ENCODE measurements at places on chromosomes 2 and 18.

- H3K27me3 ChIP-seq: peaks cover 10% of the 10 kb centered on the region
- no peak overlapping the region for H3K4me3 ChIP-seq
- no peak overlapping the region for H3K27ac ChIP-seq
- no peak for DNase-seq
Observed at GRCh38 chr2:55490554-55490953, 29.0 kb upstream of the CFAP36 start.

DNA sequence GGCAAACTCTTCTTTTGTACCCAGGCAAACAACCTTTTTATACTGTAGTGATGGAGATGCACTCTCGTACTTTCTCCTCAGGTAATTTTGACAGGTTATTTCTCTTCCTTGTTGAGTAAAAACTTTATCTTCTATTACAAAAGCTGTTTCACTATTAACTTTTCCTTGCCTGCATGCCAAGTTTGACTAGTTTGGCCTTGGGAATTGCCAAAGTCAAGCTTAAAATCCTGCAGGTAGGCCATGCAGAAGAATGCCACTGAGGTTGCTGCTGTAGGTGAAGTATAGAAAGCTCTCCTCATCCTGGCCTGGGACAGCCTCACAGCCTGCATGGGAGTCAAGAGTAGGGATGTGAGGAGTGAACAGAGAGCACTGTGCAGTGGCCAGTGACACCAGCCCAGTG lies 1293.5 kb upstream of the CHAC2 start:
- no peak for DNase-seq
- no peak overlapping the region for H3K27ac ChIP-seq
- no peaks in the 10 kb centered on the region for H3K4me1 ChIP-seq
- no peak overlapping the region for H3K4me3 ChIP-seq
- no peaks in the 10 kb centered on the region for H3K27me3 ChIP-seq

DNA sequence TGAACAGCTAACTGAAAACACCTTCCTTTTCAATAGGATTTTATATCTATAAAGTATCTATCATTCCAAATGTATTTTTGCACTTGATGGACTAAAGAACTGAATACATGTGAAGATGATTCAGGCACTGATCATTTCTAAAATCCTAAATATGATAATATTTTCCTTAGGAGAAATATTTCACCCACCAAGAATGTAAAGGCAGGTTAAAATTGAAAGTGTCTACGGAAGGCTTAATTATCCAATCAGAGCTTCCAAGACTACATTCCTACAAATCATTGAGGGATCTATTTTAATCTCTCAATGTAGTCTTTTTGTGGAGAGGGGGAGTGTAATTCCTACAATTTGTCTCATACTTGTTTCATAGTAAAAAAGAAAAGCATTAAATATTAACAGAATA lies 3.6 kb downstream of the GALNT3 start:
- peaks cover 28% of the 10 kb centered on the region for H3K4me1 ChIP-seq
- peaks cover 10% of the 10 kb centered on the region for H3K36me3 ChIP-seq
- H3K4me3 ChIP-seq: no peak overlapping the region
- no peak for DNase-seq
- peaks cover 26% of the 10 kb centered on the region for H3K27me3 ChIP-seq

GRCh38 chr2:134782792-134783191 lies 55.6 kb upstream of the ACMSD start:
- no peaks in the 10 kb centered on the region for H3K36me3 ChIP-seq
- no peak overlapping the region for H3K27ac ChIP-seq
- DNase-seq: no peak

DNA sequence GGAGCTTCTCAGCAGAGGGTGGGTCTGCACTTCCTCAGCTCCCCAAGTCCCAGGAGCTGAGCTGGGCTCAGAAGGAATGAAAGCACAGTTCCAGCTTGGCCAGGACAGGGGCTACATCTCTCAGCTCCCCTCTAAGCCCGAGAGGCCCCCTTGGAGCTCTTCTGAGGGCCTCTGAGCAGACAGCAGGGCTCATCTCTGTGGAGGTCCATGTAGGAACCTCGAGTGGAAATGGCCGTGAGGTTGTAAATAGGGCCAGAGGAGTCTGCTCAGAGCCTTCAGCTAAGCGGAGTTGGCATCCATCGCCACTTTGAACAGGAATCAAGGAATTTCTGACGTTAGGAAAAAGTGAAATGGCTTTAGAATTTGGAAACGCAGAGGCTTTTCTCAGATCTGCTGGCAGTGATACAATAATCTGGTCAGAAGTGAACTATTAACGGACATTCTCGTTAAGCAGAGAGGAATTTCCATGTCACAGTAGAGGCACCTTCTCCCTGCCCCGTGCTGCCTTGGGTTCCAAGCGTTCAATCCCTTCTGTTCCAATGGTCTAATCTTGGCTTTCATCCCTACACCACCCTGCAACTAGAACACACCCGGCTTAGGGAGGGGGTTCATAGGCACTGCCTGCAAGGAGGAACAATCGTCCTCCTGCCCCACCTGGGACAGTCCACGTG lies 213.9 kb downstream of the NDUFA10 start:
- no peaks in the 10 kb centered on the region for H3K36me3 ChIP-seq
- DNase-seq: no peak
- H3K27me3 ChIP-seq: peaks cover 5% of the 10 kb centered on the region
- H3K27ac ChIP-seq: no peak overlapping the region

- DNase-seq: no peak
- H3K36me3 ChIP-seq: no peaks in the 10 kb centered on the region
- no peak overlapping the region for H3K4me3 ChIP-seq
- H3K27ac ChIP-seq: no peak overlapping the region
- H3K4me1 ChIP-seq: no peaks in the 10 kb centered on the region
Observed at GRCh38 chr2:53535234-53535840, 232.3 kb upstream of the CHAC2 start.

- no peaks in the 10 kb centered on the region for H3K36me3 ChIP-seq
- no peaks in the 10 kb centered on the region for H3K4me1 ChIP-seq
- H3K27ac ChIP-seq: no peak overlapping the region
- no peak for DNase-seq
- H3K27me3 ChIP-seq: peaks cover 4% of the 10 kb centered on the region
Observed at GRCh38 chr2:8006626-8007025, 675.2 kb upstream of the ID2 start.

DNA sequence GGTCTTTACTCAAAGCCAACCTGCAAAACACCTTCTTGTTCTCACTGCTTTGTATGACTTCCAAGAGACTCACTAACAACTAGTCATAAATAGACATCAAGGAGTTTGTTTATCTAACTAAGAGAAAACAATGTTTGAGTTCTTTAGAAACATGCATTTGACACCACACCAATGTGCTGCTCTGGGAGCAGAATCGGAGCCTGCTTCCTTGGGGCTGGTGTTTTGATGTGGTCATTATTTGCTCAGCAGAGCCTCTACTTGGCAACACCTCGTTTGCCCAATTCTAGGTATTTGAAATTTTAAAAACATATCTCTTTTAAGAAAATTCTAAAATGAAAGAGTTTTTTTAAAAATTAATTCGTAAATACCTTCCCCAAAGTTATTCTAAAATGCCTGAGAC lies 167.5 kb downstream of the BCL2 start:
- H3K36me3 ChIP-seq: peaks cover 67% of the 10 kb centered on the region
- peak; percentile 66 for DNase-seq
- peaks cover 76% of the 10 kb centered on the region for H3K4me1 ChIP-seq

DNA sequence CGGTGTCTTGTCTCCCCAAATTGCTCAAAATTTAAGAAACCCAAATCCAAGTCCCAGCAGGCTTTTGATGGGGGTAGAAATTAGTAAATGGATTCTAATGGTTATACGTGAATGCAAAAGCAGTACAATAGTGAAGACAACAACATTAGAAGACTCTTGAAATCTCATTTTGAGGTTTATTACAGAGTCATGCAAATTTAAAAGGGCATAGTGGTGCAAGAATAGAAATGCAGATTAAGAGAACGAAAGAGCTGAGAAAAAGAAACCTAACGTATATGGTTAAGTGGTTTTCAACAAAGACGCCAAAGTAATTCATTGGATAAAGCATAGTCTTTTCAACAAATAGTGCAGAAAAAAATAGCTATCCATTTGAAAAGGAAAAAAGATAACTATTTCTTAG lies 33.2 kb upstream of the CXXC1 start:
- H3K36me3 ChIP-seq: no peaks in the 10 kb centered on the region
- peaks cover 19% of the 10 kb centered on the region for H3K4me1 ChIP-seq
- H3K27me3 ChIP-seq: peaks cover 13% of the 10 kb centered on the region
- H3K4me3 ChIP-seq: no peak overlapping the region

DNA sequence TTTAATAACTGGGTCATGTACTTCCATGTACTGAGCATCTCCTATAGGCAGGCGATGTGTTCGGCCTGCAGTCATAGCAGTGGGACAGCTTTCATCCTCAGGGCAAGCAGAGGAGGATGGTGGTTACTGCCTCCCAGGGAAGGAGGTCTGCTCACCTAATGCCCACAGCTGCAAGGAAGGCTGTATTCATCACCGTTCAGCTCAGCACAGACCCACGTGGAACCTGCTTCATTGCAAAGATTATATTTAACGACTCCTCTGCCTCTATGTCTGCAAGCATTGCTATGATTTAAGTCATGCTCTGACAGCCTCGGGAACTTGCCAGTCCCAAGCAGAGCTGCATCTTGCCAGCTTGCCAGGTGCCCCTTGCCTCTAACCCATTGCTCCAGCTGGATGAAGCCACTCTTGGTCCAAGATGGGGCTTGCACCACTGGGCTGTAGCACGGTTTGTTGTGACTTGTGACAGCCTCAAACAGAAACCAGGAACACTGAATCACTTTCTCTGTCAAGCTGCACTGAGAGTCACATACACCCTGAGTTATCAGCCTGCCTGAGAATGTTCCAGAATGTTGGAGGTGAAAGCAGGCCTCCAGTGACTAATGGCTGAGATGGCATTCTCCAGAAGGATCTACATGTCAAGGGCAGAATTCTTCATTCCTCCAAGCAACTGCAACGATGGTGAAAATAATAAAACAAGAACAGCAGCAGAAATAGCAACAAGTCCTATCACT lies 651.1 kb upstream of the ID2 start:
- no peaks in the 10 kb centered on the region for H3K4me1 ChIP-seq
- H3K4me3 ChIP-seq: no peak overlapping the region
- peaks cover 13% of the 10 kb centered on the region for H3K27me3 ChIP-seq
- DNase-seq: no peak

- no peaks in the 10 kb centered on the region for H3K36me3 ChIP-seq
- no peaks in the 10 kb centered on the region for H3K4me1 ChIP-seq
- no peak for DNase-seq
- H3K4me3 ChIP-seq: no peak overlapping the region
- H3K27ac ChIP-seq: no peak overlapping the region
Observed at GRCh38 chr2:505941-506340, 171.3 kb downstream of the TMEM18 start.

GRCh38 chr2:239832490-239833268 lies 192.5 kb downstream of the NDUFA10 start:
- no peak for DNase-seq
- no peaks in the 10 kb centered on the region for H3K4me1 ChIP-seq
- no peak overlapping the region for H3K27ac ChIP-seq
- no peak overlapping the region for H3K4me3 ChIP-seq
- no peaks in the 10 kb centered on the region for H3K36me3 ChIP-seq
- H3K27me3 ChIP-seq: peaks cover 15% of the 10 kb centered on the region

DNA sequence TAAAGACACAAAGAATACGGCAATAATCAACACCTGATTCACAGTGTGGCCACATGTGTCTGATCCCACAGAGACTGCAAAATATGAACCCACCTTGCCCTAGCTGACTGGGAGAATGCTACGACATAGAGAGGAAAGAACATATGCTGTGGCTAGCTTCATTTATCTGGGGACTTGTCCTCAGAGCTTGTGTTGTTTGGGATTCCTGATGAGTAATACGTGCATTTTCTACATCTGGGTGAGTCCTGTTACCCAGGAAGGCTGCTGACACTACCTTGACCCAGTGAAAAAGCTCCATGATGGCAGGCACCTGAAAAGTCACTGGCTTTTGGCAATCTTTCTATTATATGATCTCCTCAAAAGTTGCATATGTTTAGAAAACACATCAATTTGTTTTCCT lies 427.7 kb upstream of the LYPD1 start:
- H3K27ac ChIP-seq: no peak overlapping the region
- no peak for DNase-seq
- no peaks in the 10 kb centered on the region for H3K27me3 ChIP-seq

GRCh38 chr2:158610059-158610458 lies 153.3 kb downstream of the PKP4 start:
- no peak overlapping the region for H3K27ac ChIP-seq
- DNase-seq: no peak
- H3K4me1 ChIP-seq: no peaks in the 10 kb centered on the region

DNA sequence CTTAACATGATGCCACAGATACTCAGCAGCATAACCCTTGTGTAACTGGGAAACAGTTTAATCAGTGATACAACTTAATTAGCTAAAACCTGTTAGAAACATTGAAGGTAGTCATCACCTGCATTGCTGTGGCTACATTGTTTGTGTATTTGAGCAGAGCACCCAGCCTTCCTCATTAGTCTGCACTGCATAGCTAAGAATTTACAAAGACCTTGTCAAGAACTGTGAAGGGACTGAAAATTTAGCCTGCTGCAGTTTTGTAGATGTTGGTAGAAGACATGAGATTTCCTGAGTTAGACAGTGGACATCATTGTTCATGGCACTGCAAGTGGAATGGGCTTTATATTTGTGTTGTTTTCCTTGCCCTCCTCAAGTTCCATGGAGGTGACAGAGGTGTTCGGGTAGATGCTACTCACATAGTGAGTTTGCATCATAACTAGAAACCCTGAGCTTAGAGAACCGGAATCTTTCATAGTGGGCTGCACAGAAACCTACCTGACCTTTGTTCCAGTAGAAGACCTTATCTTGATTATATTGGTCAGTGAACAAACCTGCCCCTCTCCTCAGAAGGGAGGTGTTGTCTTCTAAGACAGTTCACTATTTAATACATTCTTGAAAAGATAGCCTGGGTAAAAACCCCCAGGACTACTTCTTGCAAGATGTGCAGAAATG lies 12.5 kb downstream of the VAPA start:
- H3K27ac ChIP-seq: no peak overlapping the region
- DNase-seq: no peak
- H3K4me3 ChIP-seq: no peak overlapping the region
- H3K4me1 ChIP-seq: peaks cover 43% of the 10 kb centered on the region
- peaks cover 5% of the 10 kb centered on the region for H3K36me3 ChIP-seq

DNA sequence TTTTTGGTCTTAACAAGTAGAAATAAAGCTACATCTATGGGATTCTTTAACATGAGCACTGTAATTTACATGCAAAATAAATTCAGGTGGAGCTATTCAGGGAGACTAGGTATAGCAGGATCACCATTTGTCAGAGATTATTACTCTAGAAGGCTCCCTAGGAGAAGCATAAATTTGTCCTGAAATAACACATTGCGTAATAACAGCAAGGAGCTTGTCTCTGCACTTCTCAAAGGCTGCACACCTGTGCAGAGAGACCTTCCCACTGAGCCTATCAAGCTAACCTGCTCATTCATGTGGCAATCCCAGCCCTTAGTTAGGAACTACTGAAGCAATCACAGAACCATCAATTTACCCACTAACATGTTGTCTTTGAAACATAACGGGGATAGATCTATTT lies 437.4 kb upstream of the MC4R start:
- no peak overlapping the region for H3K4me3 ChIP-seq
- no peaks in the 10 kb centered on the region for H3K36me3 ChIP-seq
- no peak overlapping the region for H3K27ac ChIP-seq
- H3K27me3 ChIP-seq: no peaks in the 10 kb centered on the region

DNA sequence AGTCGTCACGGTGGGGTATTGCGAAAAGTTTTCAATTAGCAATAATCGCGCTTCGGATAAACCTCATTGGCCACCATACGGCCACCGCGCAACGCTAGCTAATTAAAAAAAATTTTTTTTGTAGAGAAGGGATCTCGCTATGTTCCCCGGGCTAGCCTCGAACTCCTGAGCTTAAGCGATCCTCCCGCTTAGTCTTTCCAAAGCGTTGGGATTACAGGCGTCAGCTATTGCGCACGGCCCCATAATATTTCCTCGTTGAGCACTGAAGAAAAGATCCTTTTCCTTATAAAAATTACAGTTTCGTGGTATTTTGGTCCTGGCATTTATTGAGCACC lies 759 bp upstream of the ACTR1B start:
- H3K4me3 ChIP-seq: peak overlapping the region; percentile 81
- H3K4me1 ChIP-seq: peaks cover 36% of the 10 kb centered on the region
- H3K27ac ChIP-seq: peak overlapping the region; percentile 89
- peaks cover 13% of the 10 kb centered on the region for H3K36me3 ChIP-seq
- H3K27me3 ChIP-seq: no peaks in the 10 kb centered on the region
